ENCODE measurements at places on chromosomes 1 and 21.

- no peak for DNase-seq
Observed at GRCh38 chr1:219074084-219074728, 99.5 kb upstream of the LYPLAL1 start.

DNA sequence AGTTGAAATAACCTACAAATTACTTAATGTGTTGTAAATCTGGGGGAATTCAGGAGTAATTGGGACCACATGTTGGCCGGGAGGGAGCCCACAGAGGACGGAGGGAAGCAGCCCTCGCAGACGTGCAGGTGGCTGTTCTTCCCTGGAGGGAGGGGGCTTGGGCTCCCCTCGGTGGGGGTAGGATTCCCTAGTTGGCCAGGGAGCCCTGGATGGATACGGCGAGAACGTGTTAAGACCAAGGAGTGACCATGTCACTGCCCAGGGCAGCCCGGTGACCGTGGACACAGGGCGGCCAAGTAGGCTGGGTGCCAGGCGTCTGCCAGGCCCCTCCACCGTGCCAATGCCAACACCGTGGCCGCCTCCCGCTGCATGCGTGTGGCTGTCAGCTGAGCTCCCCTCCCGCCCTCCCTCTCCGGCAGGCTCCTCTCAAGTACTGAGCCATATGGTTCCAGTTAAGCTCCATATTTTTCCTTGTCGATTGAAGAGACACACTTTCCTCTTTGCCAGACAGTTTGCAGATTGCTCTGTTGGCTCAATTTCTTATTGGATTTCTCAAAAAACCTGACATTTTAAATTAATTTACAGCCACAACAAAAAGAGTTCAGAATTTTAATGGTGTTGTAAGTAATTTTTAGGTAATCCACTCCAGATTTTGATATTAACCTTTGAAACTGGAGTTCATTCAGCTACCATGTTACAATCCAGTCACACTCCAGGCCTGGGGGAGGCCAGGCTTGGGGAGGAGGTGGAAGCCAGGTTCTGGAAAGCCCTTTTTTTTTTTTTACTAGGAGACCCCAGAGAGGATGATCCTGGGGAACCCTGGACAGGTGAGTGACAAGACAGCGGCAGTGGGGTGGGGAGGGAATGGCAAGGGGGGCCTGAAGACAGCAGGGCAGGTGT is 71.2 kb downstream of the CASZ1 start:
- no peak for DNase-seq

DNA sequence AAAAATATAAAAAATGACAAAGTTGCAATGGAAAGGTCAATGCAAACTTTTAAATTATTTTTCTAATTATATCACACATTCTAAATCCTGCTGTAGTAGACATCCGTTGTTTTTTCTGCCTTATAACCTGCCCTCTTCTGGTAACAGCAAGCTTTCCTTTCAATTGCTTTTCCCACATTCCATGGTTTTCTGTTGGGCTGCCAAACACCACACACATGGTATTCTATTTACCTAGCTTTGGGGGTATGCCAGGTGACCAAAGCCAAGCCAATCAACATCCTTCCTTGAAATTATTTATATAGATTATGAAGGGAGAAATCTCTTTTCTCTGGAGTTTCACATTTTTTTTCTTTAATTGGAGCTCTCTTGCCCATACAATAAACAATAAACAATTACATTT is 3.4 kb upstream of the LAMC1 start:
- DNase-seq, result no peak

GRCh38 chr1:72066431-72066830 is 215.9 kb downstream of the NEGR1 start:
- no peak for DNase-seq

DNA sequence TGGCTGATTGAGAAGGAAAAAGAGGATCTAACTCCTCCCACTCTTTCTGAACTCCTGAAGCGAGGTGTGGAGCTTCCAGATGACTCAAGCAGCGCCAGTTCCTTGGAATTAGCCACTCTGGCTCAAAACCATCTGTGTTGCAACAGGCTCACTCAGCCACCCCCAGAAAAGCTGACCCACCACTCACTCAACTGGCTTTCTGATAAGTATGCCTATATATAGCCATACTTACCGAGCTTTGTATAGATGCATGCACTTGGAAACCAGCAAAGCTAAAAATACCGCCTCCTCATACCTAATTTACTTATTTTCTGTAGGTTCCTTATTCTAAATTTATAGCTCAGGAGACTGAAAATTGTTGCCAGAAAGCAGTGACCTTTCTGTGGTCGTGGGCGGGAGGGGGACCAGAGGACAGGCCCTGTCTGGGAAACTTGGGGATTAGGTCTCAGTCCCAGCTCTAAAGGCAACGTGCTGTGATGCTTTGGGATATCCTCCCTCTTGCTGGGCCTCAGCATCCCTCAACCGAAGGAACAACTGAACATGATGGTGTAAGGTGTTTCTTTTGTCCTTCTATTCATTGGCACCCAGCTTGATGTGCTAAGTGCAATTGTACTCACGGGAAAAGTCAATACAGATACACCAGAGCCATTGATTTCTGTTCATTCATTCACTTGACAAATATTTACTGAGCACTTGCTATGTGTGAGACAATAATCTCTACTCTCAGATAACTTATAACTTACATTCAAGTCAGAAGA is 65.7 kb downstream of the NENF start:
- no peak for DNase-seq

DNA sequence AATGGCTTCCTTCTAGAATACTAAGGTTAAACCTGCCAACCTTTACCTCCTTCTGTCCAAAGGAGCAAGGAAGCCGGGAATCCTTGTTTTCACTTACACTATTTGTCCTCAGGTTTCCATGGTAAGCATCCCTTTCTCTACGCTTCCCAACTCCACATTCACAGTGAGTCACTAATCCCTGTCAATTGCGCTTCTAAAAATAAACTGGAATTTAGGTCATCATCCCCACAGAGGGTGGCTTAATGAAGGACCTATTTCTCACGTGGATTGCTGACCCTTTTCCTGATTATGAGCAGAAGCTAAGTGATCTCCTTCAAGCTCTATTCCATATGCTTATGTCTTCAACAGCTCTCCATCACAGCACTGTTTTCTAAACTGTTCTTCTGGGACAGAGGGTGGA is 39.9 kb upstream of the ABCA4 start:
- DNase-seq, result no peak

DNA sequence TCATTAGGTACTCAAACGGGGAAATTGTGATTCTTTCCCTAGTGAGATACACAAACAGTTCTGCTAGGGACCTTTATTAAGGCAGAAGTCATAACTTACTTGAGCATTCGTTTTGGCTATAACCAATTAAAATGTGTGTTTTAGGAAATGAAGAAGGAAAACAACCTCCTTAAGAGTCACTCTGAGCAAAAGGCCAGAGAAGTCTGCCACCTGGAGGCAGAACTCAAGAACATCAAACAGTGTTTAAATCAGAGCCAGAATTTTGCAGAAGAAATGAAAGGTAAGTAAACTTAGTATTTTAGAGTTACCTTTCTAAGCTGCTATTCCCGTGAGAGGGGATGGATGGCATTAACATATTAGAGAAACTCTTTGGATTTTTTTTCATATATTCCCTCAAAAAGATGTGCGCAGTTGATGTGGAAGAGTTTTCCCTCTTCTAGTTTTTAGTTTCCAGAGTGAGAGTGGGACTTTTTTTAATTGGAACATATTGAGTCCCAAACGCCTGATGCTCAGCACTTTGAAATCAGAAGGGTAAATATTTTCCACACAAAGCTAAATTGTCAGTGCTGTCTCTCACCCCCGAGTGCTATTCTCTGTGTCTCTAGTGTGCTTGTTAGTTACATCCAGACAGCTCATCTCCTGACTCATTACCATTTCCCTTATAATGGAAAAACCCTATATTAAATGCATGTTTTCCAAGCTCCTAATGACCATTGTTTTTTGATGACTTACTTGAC is 34.9 kb downstream of the CENPF start:
- DNase-seq, result no peak

DNA sequence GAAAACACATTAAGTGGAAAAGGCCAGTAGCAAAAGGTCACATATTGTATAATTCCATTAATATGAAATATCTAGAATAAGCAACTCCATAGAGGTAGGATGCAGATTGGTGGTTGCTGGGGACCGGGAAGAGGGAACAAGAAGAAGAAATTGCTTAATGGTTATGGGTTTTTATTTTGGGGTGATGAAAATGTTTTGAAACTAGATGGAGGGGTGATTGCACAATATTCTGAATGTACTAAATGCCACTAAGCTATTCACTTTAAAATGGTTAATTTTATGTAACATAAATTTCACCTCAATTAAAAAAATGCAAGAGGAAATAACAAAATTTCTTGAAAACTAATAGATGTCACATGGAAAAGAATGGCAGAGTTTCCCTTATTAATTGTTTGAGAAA is 6.7 kb downstream of the KIAA0040 start:
- DNase-seq, result no peak

DNA sequence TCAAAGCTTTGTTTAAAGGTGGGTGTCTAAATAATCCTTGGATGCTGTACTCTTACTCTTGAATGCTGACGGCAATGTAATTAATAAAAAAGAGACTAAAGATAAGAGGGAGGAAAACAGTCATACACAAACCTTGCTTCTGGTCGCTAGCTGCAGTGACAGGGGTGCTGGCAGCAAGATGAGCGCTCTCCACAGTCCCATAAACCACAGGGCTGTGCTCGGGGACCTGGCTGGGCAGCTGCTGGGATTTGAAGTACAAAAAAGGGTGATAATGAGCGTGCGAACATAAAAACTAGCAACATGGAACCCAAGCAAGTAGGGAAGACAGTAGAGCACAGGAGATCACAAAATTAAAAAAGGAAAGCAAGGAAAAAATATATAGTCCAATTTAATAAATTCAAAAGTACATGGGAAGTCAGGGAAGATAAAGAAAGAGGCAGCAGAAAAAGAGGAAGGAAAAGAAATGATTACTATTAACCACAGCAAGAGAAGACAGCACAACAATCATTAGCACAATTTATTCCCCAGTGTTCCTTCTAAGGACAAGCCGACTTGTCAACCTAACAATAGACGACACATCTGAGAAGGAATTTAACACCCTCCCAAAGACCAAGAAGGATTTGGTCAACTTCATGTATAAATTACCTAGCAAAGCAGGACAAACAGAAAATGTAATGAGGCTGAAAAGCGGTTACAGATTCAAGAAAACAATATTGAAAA is 162.9 kb upstream of the HP1BP3 start:
- DNase-seq, result no peak

DNA sequence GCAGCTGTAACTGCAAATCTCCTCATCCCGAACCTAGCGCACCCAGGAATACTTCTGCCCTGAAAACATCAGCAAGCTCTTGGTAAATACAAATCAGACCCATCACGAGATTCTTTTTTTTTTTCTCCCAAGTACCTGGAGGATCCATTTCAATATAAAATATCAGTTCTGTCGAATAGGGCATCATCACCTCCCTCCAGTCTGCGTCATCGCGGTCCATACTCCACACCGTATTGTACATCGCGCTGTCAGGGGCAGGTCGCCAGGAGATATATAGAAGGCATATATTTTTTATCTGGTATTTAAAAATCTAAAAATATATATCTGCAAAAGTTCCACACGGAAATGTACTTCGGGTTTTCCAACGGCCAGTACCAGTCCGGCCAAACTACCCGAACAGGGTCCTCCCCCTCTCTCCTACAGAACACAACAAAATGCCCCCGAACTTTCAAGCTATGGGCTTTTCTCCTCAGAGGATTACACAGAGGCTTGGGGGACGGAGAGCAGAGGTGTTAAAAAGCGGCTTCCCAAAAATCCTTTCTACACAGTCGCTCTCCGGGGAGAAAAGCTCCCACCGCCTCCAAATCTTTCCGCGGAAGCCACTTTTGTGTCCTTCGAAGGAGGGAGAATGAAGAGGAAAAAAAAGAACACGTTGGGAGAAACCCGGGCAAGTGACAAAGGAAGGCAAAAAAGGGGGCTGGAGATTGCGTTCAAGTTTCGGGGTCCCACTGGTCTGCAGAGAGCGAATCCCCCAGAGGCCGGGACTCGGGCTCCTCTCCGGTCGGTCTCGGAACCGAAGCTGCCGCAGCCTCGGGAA is 509 bp downstream of the PIK3R3 start:
- DNase-seq, result no peak

DNA sequence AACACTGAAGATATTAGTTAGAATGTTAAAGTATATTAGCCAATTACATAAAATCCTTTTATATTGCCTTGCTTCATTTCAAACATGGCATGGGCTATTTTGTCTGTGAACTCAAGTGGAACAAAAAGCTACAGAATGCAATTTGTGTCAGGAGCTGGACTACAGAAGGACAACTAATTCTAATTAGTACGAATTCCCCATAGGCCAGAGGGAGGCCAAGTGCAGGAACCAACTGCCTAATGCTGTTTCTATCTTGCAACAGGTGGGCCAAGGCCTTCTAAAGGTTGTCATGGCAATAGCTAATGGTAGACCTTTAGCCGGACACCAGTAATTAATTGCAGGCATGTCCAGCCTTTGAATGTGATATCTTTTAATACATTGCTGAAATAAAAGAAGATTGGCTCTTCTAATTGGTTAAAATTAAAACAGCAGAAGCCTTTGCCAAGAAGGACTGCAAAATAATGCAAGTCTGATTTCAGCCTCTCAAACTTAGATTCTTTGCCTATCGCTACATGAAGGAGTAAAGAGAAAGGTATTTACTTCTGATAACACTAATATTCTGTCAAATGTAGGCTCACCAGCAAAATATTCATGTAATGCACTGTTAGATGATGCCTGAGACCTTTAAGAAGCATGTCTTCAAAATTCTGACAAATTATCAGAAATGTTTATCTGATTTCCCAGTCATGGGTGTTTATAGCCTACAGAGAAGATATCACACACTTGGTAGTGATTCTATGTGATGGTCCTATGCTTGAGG is 232.1 kb downstream of the LMO4 start:
- no peak for DNase-seq

- DNase-seq, result no peak
Observed at GRCh38 chr1:229751610-229752009, 125.6 kb downstream of the URB2 start.

GRCh38 chr1:15938628-15939161 is 37.2 kb downstream of the ZBTB17 start:
- DNase-seq, result no peak

- no peak for DNase-seq
Observed at GRCh38 chr1:148160048-148160342, 7.9 kb upstream of the NBPF11 start.

DNA sequence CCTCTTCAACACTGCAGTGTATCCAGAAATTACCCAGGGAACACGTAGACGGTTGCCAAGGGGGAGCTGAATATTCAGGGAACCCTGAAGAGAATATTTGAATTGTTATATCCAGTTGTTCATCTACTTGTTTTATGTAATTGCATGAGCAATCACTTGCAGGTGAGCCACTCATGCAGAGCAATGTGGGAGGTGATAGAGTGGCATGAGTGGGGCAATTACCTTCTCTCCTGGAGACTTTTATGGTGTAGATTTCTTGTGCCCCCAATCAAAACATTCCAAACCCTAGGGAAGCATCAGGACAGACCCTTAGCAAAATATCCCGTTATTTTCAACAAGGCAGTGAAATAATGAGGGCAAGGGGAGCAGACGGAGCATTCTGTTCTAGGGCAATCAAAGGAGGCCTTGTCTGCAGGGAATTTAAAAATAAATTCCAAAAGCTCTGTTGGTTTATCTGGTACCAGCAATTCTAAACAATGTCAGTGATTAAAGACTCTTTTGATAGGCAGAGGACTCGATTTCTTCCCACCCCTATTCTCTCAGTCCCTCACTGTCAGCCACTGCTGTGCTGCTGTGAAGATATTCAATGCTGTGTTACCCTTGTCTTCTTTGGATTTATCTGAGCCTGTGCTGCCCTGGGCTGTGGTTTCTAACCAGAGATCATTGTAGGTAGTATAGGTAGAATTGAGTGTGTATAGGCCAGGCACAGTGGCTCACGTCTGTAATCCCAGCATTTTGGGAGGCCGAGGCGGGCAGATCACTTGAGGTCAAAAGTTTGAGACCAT is 180.2 kb upstream of the MAP1LC3C start:
- no peak for DNase-seq

- DNase-seq, result no peak
Observed at GRCh38 chr1:201939148-201939547, 7.2 kb downstream of the LMOD1 start.
